Stimulated activated CD8-positive, alpha-beta memory T cell treated with anti-CD3 and anti-CD28 coated beads, Interleukin-15, amount 100 ng/mL, for 48 hours (primary cell): ENCODE measurements at places on chromosomes 5 and 9.
A peak's percentile ranks its signal among the peaks of the same experiment; 100 is the strongest.

DNA sequence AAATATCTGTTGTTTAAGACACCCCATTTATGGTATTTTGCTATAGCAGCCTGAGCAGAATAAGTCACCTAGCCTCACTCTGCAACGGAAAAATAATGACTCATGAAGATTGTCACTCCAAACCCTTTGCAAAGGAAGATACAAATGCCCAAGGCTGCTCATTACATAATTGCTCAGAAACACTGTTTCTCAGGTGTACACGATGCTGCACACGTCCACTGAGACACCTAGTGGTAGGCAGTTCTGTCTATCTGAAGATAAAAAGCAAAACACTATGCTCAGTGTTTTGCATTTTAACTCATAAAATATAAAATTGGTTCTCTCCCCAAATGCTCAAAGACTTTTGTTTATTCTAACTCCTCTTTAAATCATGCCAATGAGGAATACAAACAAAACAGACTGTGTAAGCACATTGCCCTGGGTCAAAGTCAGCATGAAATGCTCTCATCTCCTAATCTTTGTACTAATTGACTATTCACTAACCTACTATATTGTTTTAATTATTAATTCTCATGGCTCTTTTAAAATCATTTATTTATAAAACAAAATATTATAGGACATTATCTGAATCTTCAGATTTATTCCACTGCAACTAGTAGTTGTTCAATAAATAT, 7.7 kb upstream of the TSLP start:
- no peak for DNase-seq

GRCh38 chr5:148864113-148864841, 37.9 kb downstream of the ADRB2 start:
- no peak for DNase-seq

- no peak for DNase-seq
Observed at GRCh38 chr5:130078661-130079060, 174.4 kb downstream of the CHSY3 start.

- no peak for DNase-seq
Observed at GRCh38 chr9:118482306-118482705, 778.1 kb downstream of the TLR4 start.

DNA sequence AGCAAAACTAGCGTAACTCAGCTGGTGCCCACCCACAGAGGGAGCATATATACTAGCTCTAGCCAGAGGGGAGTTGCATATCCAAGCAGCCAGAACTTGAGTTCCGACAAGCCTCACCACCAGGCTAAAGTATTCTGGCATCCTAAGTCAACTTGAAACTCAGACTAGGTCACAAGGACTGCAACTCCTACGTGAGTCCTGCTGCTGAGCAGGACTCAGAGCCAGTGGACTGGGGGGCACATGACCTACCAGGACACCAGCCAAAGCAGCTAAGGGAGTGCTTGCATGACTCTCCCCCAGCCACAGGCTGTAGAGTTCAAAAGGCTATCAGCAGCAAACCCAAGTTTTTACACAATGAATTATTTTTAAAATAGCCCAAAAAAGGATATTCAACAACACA, 26.1 kb downstream of the SPDL1 start:
- no peak for DNase-seq

- DNase-seq, result no peak
Observed at GRCh38 chr5:38535248-38535750, 21.1 kb downstream of the LIFR start.

DNA sequence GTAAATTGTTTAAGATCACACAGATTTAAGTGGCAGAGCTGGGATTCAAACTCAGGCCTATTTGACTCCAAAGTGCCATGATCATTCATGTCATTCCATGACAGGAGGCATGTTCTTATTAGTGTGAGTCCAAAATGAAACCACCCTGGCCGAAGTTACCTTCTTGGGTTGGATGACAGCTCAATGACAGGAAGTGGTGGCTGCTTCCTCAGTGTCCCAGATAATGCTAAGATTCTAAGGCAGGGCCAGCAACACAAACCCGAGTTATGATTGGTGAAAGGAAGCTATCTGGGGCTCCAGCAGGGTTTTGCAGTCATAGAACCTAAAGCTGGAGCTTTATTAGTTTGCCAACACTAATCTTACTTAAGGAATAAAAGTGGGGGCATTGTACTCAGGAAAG, 340.4 kb downstream of the SLIT3 start:
- no peak for DNase-seq

GRCh38 chr9:120555839-120556238, 24.1 kb downstream of the CDK5RAP2 start:
- no peak for DNase-seq

GRCh38 chr5:44952376-44952775, 143.6 kb downstream of the MRPS30 start:
- no peak for DNase-seq

GRCh38 chr5:39209924-39210323, 9.4 kb downstream of the FYB1 start:
- DNase-seq, result peak; percentile 77

- DNase-seq, result peak; percentile 28
Observed at GRCh38 chr9:126690431-126691051, 76.8 kb downstream of the LMX1B start.

DNA sequence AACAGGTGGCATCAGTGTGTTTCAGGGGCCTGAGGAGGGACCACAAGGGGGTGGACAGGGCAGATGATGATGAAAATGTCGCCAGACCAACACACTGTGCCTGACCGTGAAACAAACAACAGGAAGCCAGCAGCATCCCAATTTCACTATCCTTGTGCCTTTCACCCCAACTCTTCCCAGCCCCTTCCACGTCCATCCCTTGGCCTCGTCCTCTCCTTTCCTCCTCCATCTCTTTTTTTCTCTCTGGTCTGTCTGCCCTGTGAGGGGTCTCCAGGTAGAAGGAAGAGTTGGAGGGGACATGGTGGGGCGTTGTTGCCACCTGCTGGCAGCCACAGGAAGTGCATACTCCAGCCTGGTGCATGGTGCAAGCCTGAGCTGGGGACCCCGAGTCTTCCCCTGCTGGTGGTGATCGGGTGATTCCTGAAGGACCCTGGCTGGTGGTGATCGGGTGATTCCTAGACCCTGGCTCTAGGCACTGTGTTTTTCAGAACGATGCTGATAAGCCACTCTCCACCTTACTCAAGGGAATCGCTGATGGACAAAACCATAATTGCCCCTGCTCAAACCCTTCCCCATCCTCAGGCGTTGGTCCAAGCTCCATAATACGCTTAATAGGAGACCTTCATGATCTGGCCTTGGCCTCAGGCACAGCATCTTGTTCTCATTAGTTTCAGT, 21.7 kb upstream of the NSD1 start:
- DNase-seq, result no peak

DNA sequence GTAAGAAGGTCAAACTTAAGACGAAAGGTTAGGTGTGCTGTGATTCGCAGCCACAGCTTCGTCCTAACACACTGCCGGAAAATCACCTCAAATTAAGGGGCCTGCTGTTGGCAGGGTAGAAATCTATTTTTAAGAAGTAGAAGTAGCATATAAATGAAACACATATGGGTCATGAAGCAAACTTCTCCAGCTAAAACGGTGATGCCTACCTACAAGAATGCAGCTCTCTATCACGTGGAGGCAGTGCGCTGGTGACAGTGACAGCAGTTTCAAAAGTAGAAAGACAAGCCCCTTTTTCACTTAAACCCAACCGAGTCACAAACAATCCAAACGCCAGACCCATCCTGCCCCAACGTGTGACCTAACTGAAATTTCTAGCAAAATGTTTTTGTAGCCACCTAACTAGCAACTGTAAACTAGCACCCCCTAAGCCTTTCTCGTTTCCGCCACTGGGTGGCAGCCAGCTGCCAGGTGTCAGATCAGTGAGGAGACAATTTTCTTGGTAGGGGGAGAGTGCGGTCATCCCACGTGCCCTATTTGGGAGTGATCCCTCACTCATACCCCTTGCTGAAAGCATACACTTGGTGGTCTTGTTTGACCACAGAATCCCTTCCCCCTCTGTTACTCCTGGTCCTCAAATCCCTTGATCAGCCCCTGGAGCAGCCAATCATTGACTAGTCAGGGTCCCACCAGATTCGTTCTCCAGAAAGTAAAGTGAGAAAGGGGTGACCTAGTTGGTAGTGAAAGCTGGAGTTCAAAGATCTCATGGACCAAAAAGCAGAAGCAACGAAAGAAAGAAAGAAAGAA, 71.8 kb upstream of the MAMDC2 start:
- DNase-seq, result peak; percentile 19

- no peak for DNase-seq
Observed at GRCh38 chr5:36689225-36689624, 82.8 kb downstream of the SLC1A3 start.

GRCh38 chr5:41708604-41708940, 161.7 kb downstream of the OXCT1 start:
- DNase-seq, result no peak

DNA sequence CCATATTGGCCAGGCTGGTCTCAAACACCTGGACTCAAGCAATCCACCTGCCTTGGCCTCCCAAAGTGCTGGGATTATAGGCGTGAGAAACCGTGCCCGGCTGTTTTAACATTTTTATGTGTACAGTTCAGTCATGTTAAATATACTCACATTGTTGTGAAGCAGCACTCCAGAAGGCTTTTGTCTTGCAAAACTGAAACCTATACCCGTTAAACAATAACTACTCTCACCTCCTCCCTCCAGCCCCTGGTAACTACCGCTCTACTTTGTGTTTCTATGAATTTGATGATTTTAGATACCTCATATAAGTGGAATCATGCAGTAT, 23.1 kb upstream of the SHB start:
- no peak for DNase-seq

- no peak for DNase-seq
Observed at GRCh38 chr9:108640230-108640629, 215.6 kb downstream of the ACTL7B start.

- DNase-seq, result no peak
Observed at GRCh38 chr9:18348083-18348475, 125.9 kb upstream of the ADAMTSL1 start.

DNA sequence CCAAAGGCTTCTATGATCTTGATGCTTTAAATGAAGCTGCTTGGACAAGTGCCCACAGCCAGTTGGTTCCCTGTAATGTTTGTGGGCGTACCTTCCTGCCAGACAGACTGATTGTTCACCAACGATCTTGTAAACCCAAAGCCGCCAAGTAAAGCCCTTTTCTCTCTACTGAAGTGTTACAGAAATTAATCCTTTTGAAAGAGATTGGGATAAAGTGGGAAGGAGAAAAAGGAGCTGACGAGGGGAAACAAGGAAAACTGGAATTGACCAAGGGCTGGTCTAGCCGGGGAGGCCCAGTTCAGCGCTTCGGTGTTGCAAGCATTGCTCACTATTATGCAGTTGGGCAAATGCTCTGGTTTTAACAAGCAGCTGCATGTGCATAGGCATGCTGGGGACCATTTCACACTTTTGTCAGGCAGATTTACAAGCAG, 53.2 kb downstream of the ZNF474 start:
- no peak for DNase-seq

DNA sequence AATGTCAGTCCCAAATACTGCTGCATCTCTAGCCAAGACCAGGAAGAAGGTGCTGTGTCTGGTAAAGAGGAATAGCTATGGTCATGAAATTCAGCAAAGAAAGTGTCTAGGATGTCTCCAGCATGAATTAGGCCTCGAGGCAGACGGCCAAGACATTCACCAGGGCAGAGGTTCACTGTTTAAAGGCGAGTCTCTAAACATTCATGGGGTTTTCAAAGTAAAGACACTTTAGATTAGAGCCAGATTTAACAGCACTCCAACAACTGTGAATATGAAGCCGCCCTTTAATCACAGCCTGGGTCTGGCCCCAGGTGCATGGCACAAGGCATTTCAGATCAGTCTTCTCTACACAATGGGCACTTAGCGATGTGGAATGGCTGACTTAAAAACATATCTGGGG, 95.0 kb downstream of the ANKH start:
- DNase-seq, result no peak

- DNase-seq, result peak; percentile 25
Observed at GRCh38 chr5:149959406-149960236, 937 bp upstream of the SLC26A2 start.

DNA sequence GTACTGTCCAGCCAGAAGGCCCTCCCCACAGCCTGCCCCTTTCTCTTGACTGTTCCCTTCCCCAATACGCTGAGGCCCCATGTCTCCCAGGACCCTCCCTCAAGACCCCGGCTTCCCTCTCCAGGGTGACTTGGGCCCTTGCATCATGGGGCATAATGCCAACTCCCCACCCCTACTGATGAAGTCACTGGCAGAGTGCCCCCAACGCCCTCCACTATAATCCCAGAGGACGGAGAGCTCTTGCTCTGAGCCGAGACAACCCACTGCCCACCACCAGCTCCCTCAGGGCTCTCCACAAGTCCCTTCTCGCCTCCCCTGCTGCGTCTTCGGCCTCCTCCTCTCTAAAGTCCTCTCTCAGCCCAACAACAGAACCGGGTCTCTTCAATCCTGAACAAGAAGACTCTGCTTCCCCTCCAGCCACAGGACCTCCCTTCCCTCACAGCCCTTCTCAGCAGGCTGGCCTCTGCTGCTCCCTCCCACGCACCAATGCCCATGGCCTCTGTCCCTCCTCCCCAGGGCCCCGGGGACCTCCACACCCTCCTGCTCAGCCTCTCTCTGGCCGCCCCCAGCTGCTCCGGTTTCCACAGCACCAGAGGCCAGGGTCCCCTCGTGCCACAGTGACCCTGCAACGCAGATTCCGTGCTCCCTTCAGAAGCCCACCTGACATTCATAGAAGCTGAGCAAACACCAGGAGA, 47.6 kb downstream of the ADAMTS2 start:
- DNase-seq, result no peak

GRCh38 chr5:168059131-168059530, 232.3 kb upstream of the WWC1 start:
- no peak for DNase-seq

DNA sequence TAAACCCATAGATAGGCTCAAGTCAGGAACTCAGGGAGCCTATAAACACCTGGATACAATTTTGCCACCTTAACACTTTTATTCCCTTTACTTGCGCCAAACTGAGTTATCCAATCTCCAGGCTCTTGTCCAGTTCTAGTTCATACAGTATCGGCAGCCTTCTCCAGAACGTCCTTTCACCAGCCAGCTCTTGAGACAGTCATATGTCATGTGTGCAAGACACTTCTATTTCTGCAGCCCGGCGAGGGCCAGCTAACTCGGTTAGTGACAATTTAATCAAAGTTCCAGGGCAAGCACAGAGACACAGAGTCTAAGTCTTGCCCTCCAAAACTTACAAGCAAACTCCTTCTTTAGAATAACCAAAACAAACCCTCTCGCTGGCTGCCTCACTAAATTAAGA, 12.9 kb downstream of the ABCA1 start:
- DNase-seq, result no peak

- DNase-seq, result no peak
Observed at GRCh38 chr9:101418518-101419430, 16.8 kb downstream of the ALDOB start.

DNA sequence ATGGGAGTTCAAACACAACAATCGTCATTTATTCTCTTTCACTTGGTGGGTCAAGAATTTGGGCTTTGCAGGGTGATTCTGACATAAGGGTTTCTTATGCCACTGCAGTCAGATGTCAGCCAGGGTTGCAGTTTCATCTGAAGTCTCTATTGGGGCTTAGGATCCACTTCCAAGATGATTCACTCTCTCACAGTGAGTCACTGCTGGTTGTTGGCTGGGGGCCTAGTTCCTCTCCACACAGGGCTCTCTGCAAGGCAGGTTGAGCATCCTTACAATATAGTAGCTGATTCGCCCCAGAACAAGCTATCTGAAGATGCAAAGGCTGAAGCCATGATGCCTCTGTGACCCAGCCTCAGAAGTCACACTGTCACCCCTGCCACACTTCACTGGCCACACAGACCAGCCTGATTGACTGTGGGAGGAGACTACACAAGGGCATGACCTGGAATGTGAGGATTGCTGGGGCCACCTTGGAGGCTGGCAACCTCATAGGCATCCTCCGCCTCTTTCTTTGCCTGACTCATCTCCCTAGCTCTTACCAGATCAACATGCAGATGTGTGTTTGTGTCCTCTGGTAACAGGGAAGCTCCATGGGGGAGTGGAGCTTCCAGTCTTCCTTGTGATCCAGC, 4.5 kb upstream of the CARD19 start:
- DNase-seq, result peak; percentile 68
